ENCODE measurements at places on chromosomes 4 and X.
A peak's percentile ranks its signal among the peaks of the same experiment; 100 is the strongest.

GRCh38 chrX:30015440-30015839 is 199.9 kb upstream of the MAGEB2 start:
- DNase-seq, result no peak

DNA sequence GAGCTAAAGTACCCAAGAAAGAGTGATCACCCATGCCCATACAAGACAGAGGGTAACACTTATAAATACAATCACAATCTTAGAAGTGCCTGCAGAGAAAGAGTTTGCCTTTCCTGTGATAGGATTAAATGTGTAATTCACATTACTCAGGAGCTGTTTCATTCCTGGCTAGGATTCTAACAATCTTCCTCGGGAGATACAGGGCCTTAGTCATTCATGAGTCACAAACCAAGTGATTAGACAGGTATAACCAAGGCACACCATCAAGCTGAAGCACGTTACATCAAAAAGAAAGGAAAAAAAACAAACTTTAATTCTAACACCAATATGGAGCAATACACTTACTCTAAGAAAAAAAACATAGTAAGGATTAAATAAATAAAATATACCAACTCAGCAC is 14.9 kb downstream of the ABCG2 start:
- DNase-seq, result peak; percentile 60

GRCh38 chr4:11598591-11598990 is 169.9 kb upstream of the HS3ST1 start:
- DNase-seq, result no peak

DNA sequence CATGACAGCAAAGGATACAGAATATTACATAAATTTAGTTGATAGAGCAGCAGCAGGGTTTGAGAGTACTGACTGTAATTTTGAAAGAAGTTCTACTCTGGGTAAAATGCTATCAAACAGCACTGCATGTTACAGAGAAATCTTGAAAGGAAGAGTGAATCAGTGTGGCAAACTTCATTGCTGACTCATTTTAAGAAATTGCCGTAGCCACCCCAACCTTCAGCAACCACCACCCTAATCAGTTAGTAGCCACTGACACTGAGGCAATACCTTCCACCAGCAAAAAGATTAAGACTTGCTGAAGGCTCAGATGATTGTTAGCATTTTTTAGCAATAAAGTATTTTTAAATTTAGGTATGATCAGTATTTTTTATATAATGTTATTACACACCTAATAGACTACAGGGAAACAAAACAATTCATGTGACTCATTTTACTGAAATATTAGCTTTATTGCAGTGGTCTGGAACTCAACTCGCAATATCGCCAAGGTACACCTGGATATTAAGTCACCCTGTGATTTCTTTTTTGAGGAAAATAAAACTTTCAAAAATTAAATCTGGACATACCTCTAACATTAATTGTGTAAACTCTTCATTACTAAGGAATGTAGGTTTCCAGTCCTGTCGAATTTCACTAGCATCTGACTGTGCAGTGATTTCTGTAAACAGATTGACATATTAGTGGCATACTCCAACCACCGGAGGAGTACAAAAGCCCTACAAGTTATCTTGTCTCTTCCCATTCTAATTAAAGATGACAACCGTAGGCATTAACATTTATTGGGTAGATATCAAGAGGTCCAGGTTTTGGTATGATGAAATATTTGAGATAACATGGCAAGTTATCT is 71.1 kb downstream of the CLOCK start:
- no peak for DNase-seq

DNA sequence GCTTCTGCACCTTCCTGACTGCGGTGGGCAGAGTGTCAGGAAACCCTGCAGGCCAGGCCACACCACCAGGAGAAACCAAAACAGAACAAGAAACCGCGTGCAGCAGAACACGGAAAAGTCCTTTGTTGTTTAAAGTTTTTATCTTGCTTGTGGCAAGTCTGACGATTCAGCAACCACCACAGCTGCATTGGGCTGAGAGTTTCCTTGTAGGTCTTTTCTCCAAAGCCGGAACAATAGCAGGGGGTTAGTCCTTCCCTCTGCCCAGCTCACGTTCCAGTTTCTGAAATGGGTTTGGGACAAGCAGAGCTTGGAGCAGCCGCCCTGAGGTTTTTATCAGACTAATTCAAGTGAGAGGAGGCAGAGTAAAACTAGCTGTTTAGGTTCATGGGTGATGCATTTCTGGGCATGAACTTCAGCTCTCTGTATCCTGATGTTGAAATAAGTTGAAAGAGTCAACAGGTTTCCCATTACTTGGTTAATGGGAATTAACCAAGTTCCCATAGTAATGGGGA is 216.9 kb downstream of the PTTG2 start:
- DNase-seq, result no peak

DNA sequence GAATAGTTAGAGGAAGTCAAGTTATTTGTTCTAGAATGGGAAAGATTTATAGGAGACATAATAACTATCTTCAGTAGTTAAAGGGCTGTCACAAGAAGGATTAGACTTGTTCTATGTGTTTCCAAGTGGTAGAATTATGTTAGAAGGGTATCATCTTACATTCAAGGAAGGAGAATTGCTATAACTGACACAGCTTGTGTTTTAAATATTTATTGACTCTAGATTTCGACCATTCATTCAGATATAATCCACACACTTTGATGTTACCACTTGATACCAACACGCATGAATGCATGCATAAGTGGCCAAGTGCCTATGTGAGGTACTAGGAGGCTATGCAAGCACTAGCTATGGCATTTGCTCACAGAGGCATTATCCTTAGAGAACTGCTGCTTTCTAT is 122.7 kb downstream of the CCNB3 start:
- no peak for DNase-seq

- DNase-seq, result no peak
Observed at GRCh38 chrX:10702031-10702430, 81.6 kb upstream of the MID1 start.

DNA sequence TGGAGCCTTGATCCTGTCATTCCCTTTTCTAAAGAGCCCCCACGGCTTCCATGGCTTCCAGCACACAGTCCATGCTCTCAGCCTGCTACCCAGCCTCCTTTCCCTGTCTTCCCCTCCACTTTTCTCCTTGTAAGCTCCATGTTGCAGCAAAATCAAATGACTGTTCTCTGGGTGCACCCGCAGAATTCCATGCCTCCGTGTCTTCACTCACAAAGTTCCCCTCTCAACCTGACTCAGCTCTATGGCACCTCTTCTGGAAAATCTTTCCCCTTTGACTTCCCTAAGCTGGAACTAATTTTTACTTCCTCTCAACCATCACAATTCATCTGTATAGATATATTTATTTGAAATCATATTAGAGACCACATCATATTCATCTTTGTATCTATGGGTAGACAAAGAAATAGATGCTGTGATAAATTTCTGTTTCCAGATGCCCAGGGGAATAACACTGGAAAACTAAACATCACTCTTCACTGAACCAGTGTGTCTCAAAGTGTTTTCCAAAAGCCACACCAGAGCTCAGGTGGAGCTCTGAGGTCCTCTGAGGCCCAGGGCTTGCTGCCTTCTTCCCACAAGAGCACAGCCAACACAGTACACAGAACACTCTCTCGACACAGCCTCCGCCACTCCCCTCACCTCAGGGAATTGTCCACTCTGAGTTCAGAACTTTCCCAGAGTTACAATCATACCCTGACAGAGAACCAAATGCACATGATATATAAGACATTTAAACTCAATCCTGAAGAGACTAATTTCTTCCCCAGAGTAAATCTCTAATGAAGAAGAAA is 3.3 kb downstream of the SETD7 start:
- peak; percentile 37 for DNase-seq

DNA sequence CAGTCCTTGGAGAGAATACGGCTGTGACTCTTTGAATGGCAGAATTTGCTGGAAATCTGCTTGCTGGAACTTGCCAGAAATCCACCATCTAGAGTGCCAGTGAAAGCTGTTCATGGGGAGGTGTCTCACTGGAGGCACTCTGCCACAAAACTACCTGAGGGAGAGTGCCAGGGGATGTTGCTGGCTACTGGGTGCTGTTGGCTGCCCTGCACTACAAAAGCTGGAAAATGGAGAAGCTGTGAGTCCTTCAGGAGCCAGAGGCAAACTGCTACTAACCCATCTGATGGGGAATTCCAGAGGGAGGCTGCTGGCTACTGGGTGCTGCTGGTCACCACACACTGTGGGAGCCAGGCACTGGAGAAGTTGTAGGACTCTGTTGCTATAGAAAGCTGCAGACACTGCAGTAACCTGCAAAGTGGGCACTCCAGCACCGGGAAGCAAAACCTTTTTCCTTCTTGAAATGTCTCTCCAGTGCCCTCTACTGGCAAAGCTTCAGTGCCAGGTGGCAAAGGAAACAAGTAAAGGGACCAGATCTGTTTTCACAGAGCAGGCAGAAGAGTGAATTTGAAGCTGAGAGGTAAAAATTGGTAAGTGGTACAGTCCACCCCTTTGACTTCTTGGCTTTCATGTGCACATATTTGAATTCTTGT is 47.8 kb upstream of the HSD17B10 start:
- peak; percentile 75 for DNase-seq

DNA sequence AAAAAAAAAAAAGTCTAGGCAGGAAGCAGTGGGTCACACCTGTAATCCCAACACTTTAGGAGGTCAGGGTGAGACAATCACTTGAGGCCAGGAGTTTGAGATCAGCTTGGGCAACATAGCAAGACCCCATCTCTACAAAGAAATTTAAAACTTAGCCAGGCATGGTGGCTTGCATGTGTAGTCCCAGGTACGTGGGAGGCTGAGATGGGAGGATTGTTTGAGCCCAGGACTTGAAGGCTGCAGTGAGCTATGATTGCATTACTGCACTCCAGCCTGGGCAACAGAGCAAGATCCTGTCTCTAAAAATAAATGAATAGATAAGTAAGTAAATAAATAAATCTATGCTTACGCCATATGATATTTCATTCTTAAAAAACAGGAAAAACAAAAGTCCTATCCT is 65.3 kb downstream of the DHRSX start:
- no peak for DNase-seq

- DNase-seq, result no peak
Observed at GRCh38 chr4:113040793-113041192, 8.7 kb upstream of the ANK2 start.

DNA sequence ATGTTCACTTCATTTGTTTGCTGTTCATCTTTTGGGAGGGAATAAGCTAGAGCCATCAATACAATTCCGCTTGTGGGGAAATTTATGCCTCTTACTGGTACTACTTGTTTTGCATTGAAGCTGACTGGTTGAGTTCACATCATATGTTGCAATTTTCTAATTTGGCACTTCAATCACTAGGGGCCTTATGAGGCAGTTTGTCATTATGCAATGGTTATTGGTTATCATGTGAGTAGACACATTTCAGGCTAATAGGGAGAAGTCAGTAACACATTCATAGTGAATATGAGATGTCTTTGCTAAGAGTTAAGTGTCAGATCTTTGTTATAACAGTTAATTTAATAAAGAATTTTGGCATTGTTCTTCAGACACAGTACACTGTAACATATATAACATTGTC is 5.0 kb downstream of the RPL36A start:
- no peak for DNase-seq

DNA sequence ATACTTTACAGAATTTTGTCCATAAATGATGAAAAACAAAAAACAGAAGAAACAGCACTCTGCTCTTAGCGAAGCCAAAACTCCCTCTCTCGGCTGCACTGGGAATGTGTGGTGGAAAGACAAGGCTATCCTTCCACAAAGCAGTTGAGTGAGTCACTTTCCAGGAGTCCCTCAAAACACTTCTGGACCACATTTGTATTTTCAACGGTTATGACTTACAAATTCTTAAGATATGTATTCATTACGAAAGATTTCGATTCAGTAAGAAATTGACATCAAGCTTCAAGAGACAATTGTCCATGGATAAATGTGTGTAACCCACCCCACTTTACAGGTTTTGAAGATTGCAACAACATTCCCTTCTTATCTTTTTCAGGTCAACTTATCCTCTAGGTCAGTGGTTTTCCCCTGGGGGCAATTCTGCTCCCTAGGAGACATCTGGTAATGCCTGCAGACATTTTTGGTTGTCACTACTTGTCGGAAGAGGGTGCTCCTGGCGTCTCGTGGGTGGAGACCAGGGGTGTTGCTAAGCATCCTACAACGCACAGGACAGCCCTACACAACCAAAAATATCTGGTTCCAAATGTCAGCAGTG is 66.7 kb upstream of the MTNR1A start:
- DNase-seq, result peak; percentile 75

GRCh38 chr4:153529646-153530045 is 63.5 kb downstream of the TMEM131L start:
- no peak for DNase-seq

- DNase-seq, result peak; percentile 82
Observed at GRCh38 chr4:170465429-170465828, 375.7 kb upstream of the AADAT start.

DNA sequence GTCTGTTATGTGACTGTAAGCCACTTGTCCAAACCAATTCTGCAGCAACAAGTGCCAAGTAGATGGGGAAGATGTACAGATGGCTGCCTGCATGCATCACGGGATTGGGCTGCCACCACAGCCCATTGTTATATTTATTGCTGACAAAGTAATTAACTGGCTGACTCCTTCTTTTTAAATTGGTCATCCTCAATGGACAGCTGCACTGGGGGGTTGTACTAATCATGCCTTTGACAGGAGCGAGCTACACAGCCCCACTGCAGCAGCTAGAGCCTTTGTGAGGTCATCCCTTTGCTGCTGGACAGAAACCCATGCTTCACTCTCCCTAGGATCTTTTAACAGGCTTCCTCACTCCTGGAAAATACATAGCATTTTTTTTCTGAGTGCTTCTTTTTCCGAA is 146.7 kb upstream of the CXXC4 start:
- DNase-seq, result no peak

- peak; percentile 46 for DNase-seq
Observed at GRCh38 chrX:9997041-9997440, 29.9 kb downstream of the CLDN34 start.

DNA sequence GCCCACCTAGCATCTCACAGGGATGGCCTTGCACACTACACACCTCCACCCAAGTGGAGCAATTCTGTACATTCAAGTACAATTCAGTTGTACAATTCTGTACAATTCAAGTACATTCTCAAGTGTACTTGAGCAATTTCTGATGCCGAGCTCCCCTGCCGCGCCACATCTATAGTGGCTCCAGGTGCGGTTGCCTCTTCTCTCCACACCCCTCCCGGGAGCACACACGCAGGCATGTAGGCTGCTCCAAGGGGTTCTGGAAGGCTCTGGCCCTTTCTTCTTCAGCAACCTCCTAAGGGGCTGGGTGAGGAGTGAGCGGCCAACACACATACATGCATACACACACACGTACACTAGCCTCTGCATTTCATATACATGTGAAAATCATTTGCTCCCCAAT is 18.9 kb upstream of the DUSP9 start:
- no peak for DNase-seq

GRCh38 chr4:156976147-156976546 is 4.5 kb upstream of the PDGFC start:
- DNase-seq, result no peak

- no peak for DNase-seq
Observed at GRCh38 chr4:46503739-46504138, 113.8 kb upstream of the GABRA2 start.

GRCh38 chr4:40908297-40908696 is 158.5 kb downstream of the NSUN7 start:
- peak; percentile 79 for DNase-seq
